ENCODE measurements at places on chromosomes 11 and 22. TPM values are rescaled to one million over a fixed set of nuclear protein-coding genes. Genes with fewer than 3 reads are reported as not detected.

DNA sequence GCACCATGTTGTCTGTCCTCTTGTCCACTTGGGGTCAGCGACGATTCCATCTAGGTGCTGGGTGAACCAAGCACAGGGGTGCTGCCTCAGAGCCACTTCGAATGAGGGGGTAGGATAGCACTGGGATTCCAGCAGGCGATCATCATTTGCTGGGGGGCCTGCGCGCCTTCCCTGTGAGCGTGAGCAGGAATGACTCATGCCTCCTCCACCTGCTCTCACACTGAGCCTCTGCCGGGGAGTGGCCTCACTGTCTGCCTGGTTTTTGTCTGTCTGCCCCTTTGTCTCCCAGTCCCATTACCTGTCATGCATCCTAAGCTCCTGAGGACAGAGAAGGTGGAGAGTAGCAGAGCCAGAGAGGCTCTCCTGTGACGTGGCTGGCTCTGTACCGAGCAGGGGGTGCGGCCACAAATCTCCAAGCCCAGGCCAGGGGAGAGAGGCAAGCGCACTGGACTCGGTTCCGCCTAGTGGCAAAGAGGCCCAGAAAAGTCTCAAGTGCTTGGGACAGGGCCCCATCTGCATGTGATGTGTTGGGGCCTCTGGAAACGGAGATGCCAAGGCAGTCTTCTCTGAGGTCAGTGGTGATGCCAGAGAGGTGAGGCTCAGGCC, 30.8 kb downstream of the RSPH14 start:
- H3K27ac ChIP-seq, result no peak overlapping the region
- no peak overlapping the region for H3K4me3 ChIP-seq
- no peaks in the 10 kb centered on the region for H3K36me3 ChIP-seq
- DNase-seq, result no peak

- H3K36me3 ChIP-seq, result peaks cover 5% of the 10 kb centered on the region
- no peak overlapping the region for H3K27ac ChIP-seq
- DNase-seq, result no peak
These were observed 13.1 kb downstream of the GRIK4 start for GRCh38 chr11:120524536-120525085.

DNA sequence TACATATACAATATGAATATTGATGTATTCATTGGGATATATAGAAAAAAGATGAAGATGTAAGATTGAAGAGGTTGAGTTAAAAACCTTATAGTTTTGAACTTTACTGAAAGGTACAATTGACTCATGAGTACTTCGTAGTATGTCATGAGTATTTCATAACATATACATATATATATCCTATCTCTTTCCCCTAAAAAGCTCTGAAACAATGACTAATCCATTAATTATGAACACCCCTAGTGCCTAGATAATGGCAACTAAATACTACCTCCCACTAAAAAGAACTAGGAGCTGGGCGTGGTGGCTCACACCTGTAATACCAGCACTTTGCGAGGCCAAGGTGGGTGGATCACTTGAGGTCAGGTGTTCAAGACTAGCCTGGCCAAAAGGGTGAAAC, 31.5 kb downstream of the SLC35F2 start:
- no peak for DNase-seq
- H3K4me3 ChIP-seq, result no peak overlapping the region
- H3K36me3 ChIP-seq, result no peaks in the 10 kb centered on the region
- H3K27me3 ChIP-seq, result no peaks in the 10 kb centered on the region

DNA sequence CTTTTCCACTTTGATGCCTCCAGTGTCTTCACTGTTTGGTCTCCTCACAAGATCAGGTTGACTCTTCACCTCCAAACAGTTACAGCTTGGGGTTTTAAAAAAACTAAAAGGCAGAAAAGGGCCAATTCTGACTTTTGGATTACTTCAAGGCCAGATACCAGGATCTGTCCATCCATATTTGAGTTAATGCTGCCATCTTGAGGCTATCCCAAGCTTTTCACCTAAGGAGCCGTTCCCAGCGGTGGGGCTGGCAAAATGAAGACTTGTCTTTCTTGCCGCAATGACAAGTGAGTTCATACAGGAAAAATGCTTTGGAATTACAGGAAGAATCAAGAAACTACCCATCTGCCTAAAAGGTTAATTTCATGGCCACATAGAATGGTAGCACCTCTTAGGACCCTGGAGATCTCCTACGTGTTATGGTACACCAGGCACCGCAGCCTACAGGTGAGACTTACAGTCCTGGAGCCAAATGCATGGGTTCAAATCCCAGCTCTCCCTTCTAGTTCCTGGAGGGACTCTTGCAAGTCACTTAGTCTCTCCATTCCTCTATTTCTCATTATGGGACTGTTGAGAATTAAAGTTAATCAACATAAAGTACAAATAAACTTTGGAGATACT, 6.0 kb upstream of the OR5B21 start:
- H3K27me3 ChIP-seq, result no peaks in the 10 kb centered on the region
- DNase-seq, result peak; percentile 59
- peaks cover 34% of the 10 kb centered on the region for H3K4me1 ChIP-seq
- no peak overlapping the region for H3K27ac ChIP-seq

GRCh38 chr22:40022536-40023240, 27.9 kb downstream of the FAM83F start:
- no peak overlapping the region for H3K4me3 ChIP-seq
- peaks cover 22% of the 10 kb centered on the region for H3K27me3 ChIP-seq
- H3K27ac ChIP-seq, result no peak overlapping the region
- no peaks in the 10 kb centered on the region for H3K36me3 ChIP-seq
- H3K4me1 ChIP-seq, result no peaks in the 10 kb centered on the region

DNA sequence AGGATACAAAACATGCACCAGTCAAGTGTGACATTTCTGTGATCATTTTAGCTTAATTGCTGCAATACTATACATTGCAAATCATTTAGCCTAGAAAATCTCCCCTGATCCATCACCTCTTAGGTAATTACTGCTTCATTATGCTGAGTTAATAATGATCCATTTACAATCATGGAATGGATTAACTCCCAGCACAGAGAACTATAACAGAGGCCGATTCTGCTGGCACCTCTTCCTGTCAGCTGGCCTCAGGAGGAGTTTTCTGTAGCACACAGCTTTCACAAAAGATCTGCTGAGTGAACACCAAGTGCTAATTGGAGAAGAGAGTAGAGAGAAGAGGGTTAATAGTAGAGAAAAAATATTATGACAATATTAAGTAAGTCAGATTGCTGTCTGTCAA, 591.8 kb upstream of the KIRREL3 start:
- peaks cover 6% of the 10 kb centered on the region for H3K27me3 ChIP-seq
- DNase-seq, result no peak
- no peaks in the 10 kb centered on the region for H3K4me1 ChIP-seq
- H3K27ac ChIP-seq, result no peak overlapping the region
- no peak overlapping the region for H3K4me3 ChIP-seq
- no peaks in the 10 kb centered on the region for H3K36me3 ChIP-seq

- DNase-seq, result no peak
- H3K27ac ChIP-seq, result no peak overlapping the region
- H3K4me3 ChIP-seq, result no peak overlapping the region
- no peaks in the 10 kb centered on the region for H3K36me3 ChIP-seq
- H3K4me1 ChIP-seq, result no peaks in the 10 kb centered on the region
These were observed 695.5 kb downstream of the FAM181B start for GRCh38 chr11:82038154-82038553.

- H3K4me3 ChIP-seq, result no peak overlapping the region
- H3K36me3 ChIP-seq, result peaks cover 22% of the 10 kb centered on the region
- peaks cover 9% of the 10 kb centered on the region for H3K27me3 ChIP-seq
- H3K27ac ChIP-seq, result no peak overlapping the region
These were observed 14.4 kb downstream of the TIMP3 start for GRCh38 chr22:32815943-32816342.

GRCh38 chr11:9104580-9104979, 13.2 kb upstream of the SCUBE2 start:
- peaks cover 5% of the 10 kb centered on the region for H3K36me3 ChIP-seq
- no peaks in the 10 kb centered on the region for H3K4me1 ChIP-seq
- no peak overlapping the region for H3K4me3 ChIP-seq
- no peak for DNase-seq
- H3K27ac ChIP-seq, result no peak overlapping the region

DNA sequence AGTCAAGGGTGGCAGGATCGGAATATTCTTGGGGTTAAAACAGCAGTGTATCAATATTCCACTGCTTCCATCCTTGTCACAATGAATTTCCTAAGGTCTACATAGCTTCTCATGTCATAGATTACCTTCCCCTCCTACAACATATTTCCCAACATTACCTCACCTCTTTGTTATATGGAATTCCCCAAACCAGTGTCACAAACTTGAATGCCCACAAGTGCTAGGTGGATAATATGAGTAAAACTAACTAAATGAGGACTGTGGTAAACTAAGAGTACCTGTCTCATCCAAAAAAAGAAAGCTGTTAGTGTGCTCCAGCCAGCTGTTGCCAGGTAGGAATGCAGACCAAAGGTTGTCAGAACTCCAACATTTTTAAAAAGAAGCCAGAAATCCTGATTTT, 17.0 kb upstream of the NUCB2 start:
- peaks cover 3% of the 10 kb centered on the region for H3K27me3 ChIP-seq
- no peak for DNase-seq
- no peak overlapping the region for H3K4me3 ChIP-seq
- no peaks in the 10 kb centered on the region for H3K36me3 ChIP-seq
- no peak overlapping the region for H3K27ac ChIP-seq

GRCh38 chr11:65486570-65487466, 12.0 kb upstream of the MALAT1 start:
- H3K27ac ChIP-seq, result peak overlapping the region; percentile 99
- peaks cover 11% of the 10 kb centered on the region for H3K27me3 ChIP-seq
- H3K4me1 ChIP-seq, result peaks cover 79% of the 10 kb centered on the region
- H3K36me3 ChIP-seq, result no peaks in the 10 kb centered on the region

DNA sequence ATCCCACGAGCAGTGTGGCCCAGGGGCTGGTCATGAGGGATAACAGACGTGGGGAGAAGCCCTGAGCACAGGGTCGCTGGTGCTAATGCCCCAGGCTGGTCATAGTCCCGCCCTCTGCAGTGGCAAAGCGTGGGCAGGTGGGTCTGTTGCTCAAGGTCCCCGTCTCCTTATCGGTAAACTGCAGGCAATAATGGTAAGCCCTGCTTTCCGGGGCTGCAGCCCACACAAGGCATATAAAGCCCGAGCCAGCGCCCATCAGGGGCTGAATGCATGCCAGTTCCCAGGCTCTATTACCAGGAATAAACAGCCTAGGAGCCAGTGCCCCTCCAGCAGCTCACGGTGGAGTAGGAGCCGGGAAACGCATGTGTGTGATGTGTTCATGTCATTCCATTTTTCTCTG, 261.0 kb downstream of the BRD1 start:
- no peaks in the 10 kb centered on the region for H3K4me1 ChIP-seq
- H3K27ac ChIP-seq, result no peak overlapping the region
- no peaks in the 10 kb centered on the region for H3K27me3 ChIP-seq
- H3K36me3 ChIP-seq, result no peaks in the 10 kb centered on the region
- DNase-seq, result no peak

Gene RASGRP2
- total RNA-seq, result not detected

Gene RBM7
- total RNA-seq, result 33.6 TPM

Gene GPHA2
- not detected for total RNA-seq

Gene KRTAP5-7
- not detected for total RNA-seq
